Activated CD4-positive, alpha-beta T cell treated with anti-CD3 and anti-CD28 coated beads for 24 hours (primary cell): ENCODE measurements at places on chromosomes 1 and 21.

- DNase-seq = no peak
Measured at GRCh38 chr1:19088717-19089442, 121.2 kb downstream of the UBR4 start.

- no peak for DNase-seq
Measured at GRCh38 chr1:40676501-40676900, 11.0 kb upstream of the RIMS3 start.

DNA sequence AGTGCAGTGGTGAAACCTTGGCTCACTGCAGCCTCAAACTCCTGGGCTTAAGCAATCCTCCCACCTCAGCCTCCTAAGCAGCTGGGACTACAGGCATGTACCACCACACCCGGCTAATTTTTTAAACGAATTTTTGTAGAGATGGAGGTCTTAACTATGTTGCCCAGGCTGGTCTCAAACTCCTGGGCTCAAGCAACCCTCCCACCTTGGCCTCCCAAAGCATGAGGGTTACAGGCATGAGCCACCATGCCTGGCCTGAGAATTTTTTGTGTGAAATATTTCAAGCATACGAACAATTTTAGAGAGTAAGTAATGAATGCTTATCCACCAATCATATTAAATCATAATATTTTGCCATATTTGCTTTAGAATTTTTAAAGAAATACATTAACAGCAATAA is 51.6 kb downstream of the MROH9 start:
- no peak for DNase-seq

DNA sequence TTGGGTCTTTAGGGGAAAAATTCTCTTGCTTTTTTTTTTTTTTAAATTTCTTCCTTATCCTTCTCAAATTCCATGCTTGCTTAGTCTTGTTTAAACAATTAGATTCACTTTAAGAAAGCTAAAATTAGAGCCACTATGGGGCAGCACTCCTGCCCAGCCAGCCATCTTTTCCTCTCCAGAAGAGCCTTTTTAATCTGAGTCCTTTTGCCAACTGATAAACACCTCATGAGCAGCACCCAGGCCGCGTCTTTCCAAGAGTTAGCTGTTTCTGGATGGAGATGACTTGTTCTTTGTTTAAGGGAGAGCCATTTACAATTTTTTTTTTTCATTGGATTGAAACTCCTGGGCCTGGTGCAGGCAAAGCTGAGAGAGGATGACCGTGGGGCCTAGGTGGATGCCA is 53.3 kb upstream of the TSPAN2 start:
- DNase-seq = no peak

DNA sequence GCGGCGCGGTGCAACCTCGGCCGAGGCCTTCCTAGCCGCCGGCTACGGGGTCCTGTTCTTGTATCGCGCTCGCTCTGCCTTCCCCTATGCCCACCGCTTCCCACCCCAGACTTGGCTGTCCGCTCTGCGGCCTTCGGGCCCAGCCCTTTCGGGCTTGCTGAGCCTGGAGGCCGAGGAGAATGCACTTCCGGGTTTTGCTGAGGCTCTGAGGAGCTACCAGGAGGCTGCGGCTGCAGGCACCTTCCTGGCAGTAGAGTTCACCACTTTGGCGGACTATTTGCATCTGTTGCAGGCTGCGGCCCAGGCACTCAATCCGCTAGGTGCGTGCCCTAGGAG is 379 bp downstream of the PPCS start:
- DNase-seq = no peak

- DNase-seq = no peak
Measured at GRCh38 chr1:97074771-97075170, 353.2 kb downstream of the PTBP2 start.

GRCh38 chr21:33588485-33589335 is at the start of gene DONSON:
Gene DONSON (minus strand): TSS chr21:33588684. CDS start chr21:33588641, 43 bp downstream.
- peak; percentile 82 for DNase-seq

- no peak for DNase-seq
Measured at GRCh38 chr21:35663856-35664606, 396.3 kb downstream of the SETD4 start.

- DNase-seq = no peak
Measured at GRCh38 chr1:110872745-110873720, at the start of gene CD53. Gene CD53 (plus strand): TSS chr1:110873148. CDS start chr1:110891409, 18,261 bp downstream.

GRCh38 chr1:38166461-38166860 is 119.9 kb upstream of the POU3F1 start:
- DNase-seq = no peak

- no peak for DNase-seq
Measured at GRCh38 chr1:31822766-31823165, 6.9 kb upstream of the SPOCD1 start.

GRCh38 chr1:214573386-214574318 is 22.2 kb upstream of the PTPN14 start:
- DNase-seq = no peak

- no peak for DNase-seq
Measured at GRCh38 chr1:196558411-196558810, 49.8 kb downstream of the KCNT2 start.

DNA sequence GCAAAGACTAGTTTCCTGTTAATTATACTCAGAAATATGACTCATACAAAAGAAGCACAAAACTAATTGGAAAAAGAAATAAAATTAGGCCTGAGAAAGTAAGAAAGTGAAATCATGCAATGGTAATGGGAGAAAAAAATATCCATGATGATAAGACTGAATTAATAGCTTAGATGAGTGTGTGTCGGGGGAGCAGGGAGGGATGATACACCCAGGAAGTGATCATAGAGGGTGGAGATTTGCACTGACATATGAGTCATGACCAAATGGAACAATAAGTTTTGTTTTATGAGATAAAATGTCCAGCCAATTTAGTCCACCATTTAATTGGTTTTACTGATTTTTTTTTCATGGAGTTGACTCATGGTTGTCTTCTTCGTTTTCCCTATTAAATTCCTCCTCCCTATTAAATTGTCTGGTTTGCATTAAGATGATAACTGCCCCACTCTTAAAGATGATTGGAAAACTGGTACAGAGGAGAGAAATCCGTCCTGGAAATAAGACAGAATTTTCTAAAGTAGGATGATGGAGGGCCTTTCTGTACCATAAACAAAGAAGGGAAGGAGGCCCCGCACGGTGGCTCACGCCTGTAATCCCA is 111.7 kb upstream of the KCNJ6 start:
- DNase-seq = no peak

DNA sequence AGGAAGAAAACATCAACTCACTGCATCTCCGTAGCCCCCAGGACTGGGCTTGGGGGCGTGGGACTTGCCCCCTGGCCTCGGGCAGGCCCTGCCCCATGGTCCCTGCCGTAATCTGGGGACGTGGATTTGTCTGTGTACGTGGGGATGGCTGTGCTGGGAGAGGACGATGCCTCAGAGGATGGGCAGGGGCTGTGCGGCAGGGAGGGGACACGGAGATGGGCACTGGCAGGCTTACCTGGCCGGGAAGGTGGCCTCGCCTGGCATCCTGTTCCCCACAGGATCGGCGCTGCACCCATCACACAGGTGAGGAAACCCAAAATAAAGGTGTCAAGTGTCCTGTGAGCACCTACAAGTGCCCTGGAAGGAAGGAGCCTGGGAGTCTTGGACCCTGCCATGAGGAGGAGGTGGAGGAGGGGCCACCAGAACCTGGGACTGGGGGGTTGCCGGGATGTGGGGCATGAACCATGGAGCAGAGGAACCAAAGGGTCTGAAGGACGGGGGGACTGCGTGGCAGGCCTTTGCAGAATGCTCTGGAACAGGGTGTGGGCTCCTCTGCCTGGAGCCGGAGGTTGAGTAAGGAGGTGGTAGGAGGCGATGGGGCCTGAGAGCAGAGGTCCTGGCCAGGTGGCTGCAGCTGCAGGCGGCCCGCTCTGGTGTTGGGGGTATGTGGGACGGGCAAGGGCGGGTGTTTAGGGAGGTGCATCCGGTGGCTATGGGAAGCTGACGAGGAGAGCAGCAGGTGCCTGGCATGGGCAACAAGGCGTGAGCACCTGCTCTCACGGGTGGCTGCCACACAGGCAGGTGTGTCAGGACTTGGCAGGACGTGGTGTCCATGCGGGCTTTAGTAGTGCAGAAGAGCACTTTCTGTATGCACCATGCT is 27.8 kb upstream of the LRRC3 start:
- no peak for DNase-seq

DNA sequence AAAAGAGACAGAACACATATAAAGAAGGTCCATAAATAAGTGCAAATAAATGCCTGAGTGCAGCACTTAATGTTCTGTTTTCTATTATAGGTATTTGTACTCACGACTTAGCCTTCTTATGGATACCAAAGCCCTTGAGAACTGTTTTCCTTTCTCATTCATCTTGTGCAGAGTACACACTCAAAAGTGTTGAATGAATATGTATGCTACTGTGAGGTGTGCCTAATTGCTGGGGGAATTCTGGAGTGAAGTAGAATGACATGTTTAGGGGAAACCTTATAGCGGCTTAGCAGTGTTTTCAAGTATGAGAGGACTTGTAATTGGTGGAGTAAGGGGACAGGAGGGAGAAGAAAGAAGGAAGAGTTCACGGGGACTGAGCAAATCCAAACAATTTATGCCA is 157.6 kb downstream of the CACNA1E start:
- DNase-seq = no peak

GRCh38 chr1:245558069-245558468 is 403.3 kb downstream of the KIF26B start:
- no peak for DNase-seq

- no peak for DNase-seq
Measured at GRCh38 chr1:84107955-84108354, 36.1 kb upstream of the PRKACB start.

GRCh38 chr21:30164796-30165195 is 1.8 kb downstream of the CLDN17 start:
- no peak for DNase-seq

GRCh38 chr1:23964790-23965740 is 5.4 kb downstream of the PNRC2 start:
- DNase-seq = no peak

DNA sequence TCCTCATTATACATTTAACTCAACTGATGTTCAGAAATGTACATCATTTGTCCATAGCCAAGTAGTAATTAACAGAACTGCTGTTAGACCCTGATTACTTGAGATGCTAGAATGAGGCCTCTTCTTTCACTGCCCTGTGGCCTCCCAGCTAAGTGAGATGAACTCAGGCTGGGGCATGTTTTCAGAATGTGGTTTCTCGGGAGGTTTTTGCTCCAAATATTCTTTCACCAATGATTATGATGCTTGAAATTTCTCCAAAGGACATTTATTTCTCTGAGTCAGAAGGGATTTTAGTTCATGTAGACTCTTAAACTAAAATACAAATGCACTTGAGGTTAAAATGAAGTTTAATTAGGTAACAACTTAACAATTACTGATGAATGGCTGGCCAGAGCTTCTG is 34.6 kb upstream of the ADAMTS5 start:
- no peak for DNase-seq

GRCh38 chr21:14306126-14306907 is 76.6 kb downstream of the HSPA13 start:
- no peak for DNase-seq

DNA sequence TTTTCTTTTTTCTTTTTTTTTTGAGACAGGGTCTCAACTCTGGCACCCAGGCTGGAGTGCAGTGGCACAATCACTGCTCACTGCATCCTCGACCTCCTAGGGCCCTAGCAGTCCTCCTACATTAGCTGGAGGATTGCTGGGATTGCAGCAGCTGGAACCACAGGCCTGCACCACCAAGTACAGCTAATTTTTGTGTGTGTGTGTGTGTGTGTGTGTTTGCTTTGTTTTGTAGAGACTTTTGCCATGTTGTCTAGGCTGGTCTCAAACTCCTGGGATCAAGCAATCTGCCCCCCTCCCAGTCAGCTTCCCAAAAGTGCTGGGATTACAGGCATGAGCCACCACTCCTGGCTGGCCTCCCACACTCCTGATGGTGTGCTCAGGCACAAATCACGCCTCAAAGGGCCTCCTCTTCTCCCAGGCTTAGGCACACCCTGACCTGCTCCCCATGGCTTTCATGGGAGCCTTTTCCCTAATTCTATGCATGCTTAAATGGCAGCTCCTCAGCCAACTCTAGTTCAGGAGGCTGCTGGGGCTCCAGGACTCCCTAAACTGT is 9.4 kb downstream of the FAM229A start:
- DNase-seq = no peak

DNA sequence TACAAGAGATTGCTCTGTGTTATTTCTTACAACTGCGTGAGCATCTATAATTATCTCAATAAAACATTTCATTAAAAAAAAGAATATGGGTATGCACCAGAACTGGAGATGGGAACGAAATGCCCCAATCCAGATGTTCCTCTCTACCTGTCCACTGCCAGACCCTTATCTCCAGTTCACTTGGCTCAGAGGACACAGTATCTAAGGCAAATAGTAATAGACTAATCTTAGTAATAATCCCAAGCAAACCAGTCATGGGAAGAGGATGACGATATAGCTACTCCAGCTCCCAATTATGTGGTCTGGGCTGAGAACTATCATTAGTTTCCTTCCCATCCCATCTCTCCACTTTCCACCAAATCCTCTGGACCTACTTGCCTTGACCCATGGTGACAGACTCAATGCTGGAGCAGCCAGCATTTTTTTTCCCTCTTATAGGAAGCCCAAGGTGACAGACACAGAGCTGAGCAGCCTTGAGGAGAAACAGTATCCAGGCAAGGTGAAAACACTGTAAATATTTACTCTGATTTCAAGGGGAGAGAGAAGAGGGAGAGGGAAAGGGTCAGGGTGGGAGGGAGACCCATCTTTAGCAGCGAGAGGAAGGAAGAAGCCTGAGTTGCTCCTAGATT is 28.7 kb downstream of the DDX20 start:
- DNase-seq = no peak
